ENCODE measurements at places on chromosomes 16 and 17.

GRCh38 chr17:79001190-79002020 lies 8.2 kb downstream of the CANT1 start:
- no peak for DNase-seq

- DNase-seq: no peak
These were observed 18.3 kb downstream of the C16orf54 start for GRCh38 chr16:29727452-29727851.

DNA sequence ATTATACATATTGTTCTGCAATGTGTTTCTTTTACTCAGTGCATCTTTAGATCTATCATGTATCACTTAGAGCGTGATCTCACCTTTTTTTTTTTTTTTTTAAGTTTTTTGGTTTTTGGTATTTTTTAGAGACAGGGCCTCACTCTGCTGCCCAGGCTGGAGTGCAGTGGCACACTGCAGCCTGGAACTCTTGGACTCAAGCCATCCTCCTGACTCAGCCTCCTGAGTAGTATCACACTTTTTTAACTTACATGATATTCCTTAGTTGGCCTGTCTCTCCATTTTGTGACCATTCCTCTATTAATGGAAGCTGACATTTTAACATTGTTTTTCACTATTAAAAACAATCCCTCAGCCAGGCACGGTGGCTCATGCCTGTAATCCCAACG lies 4.7 kb upstream of the MPO start:
- DNase-seq: no peak

DNA sequence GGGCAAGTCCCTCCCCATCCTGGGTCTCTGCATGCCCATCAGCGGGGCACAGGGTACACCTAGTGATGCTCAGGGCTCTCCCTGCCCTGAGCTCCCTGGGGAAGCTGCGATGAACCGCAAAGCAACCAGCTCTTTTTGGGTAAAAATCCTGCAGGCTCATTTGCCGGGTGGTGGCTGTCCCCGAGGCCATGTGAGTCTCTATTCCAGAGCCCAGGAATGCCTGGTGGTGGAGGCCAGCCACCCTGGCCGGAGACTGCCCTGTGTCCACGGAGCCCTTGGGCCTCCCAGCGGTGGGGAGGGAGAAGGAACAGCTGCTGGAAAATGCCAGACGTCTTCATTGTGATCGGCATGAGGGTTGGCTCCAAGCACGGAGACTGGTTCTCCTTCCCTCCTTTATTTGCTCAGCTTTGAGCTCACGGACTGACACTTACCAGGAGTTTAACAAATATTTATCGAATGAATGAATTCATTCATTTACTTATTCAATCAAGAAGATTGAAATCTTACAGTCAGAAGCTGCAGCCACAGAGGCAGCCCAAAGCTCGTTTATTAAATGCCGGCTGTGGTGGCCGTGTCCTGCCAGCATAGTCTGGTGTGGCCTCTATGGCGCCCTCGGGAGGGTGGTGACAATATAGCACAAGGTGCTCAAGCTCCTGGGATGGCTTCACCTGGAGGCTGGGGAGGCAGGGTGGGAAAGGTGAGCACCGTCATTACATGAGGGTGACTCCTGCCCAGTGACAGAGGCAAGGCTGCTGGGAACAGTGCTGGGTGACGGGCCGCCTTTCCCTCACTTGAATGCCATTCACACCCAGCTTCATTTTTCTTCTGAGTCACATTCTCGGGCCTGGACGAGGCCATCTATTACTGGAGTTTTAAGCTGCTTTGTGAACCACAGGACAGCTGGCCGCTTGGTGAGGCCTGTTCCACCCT lies 31.1 kb upstream of the JPH3 start:
- no peak for DNase-seq

DNA sequence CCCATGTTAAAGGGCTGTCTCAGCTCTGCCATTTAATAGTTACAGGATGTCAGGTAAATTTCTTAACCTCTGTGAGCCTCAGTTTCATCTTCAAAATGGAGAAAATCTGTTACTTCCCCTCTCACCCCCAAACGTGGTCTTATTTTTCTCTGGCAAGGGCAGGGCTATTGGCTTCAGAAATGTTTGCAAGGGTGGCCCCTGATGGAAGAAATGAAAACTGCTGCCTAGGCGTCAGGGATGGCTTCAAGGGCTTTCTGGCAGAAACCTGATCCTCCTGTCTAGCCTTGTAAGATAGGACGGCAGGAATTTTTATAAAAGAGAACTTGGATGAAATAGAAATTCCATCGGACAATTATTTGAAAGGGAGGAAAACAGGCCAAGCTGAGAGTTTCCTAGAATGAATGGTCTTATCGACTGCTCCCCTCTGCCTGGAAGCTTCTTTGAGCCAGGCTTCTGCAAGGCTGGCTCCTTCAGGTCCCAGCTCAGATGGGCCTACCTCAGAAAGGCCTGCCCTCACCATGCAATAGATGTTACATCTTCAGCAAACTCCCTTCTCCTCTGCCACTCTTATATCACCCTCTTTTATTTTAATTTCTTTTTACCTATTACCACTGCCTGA lies 43.0 kb upstream of the TANGO6 start:
- peak; percentile 40 for DNase-seq

GRCh38 chr16:78784771-78785170 lies 685.3 kb downstream of the WWOX start:
- no peak for DNase-seq

DNA sequence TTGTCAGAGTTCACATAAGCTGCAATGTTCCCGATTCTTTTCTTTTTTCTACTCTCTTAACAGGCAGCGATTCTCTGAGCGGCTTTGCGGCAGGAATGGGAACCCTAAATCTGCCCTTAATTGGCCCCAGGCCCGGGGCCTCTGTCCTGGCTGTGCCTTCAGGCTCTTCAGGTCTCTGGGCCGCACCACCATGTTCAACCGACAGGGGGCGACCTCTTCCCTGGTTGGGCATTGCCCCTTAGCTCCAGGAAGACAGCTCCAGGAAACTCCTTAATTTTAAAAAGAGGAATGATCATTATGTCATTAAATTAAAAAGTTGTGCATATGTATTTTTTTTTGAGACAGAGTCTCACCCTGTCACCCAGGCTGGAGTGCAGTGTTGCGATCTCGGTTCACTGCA lies 20.3 kb downstream of the CACNG5 start:
- DNase-seq: no peak

- DNase-seq: no peak
These were observed 959 bp upstream of the ANKRD13B start for GRCh38 chr17:29591737-29592608.

DNA sequence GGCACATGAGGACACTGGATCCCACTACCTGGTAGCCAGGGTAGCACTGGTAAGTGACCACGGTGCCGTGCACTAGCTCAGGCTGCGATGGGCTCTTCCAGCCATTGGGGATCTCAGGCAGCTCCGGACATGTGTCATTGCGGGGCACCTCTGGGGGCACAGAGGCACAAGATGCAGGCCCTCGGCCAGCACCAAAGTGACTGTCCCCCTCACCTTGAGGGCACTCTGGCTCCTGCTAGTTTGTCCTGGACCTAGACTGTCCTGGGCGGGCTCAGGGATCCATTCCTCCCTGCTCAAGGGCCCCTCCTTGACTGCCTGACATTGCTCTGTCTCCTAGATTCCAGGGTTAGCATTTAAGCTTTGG lies 6.7 kb upstream of the PHF12 start:
- no peak for DNase-seq

GRCh38 chr17:56902348-56902747 lies 11.5 kb downstream of the TRIM25 start:
- DNase-seq: peak; percentile 24

- DNase-seq: no peak
These were observed 183.5 kb upstream of the MAF start for GRCh38 chr16:79784007-79784406.

- no peak for DNase-seq
These were observed 89.0 kb upstream of the TOB1 start for GRCh38 chr17:50955160-50955559.

- no peak for DNase-seq
These were observed 4.1 kb downstream of the MAP2K3 start for GRCh38 chr17:21288571-21289017.
